Progenitor cell of endocrine pancreas (in vitro differentiated cells): ENCODE measurements at places on chromosomes 1 and 21. TPM values are rescaled to one million over a fixed set of nuclear protein-coding genes. Genes with fewer than 3 reads are reported as not detected.

DNA sequence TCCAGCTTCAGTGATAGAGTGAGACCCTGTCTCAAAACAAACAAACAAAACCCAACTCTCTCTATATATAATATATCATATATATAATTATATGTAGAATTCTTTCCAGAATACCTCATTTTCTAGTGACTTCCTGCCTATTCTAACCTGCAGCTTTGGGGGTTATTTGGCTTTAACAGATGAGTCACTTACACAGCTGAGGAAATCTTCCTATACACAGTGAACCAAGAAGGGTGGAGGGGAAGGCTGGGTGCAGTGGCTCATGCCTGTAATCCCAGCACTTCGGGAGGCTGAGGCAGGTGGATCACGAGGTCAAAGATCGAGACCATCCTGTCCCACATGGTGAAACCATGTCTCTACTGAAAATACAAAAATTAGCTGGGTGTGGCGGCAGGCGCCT is 9.2 kb downstream of the RAB29 start:
- DNase-seq, result no peak

GRCh38 chr1:197928849-197929336 is 11.7 kb downstream of the LHX9 start:
- no peak for DNase-seq

Gene HNRNPR
- total RNA-seq, result 201 and 212 TPM in 2 replicates

Gene ARMH1
- 14.9 and 15.0 TPM in 2 replicates for total RNA-seq

- no peak for DNase-seq
Measured at GRCh38 chr1:209802117-209802779, 3.7 kb downstream of the IRF6 start.

GRCh38 chr21:26583769-26584168 is 10.7 kb upstream of the CYYR1 start:
- no peak for DNase-seq

DNA sequence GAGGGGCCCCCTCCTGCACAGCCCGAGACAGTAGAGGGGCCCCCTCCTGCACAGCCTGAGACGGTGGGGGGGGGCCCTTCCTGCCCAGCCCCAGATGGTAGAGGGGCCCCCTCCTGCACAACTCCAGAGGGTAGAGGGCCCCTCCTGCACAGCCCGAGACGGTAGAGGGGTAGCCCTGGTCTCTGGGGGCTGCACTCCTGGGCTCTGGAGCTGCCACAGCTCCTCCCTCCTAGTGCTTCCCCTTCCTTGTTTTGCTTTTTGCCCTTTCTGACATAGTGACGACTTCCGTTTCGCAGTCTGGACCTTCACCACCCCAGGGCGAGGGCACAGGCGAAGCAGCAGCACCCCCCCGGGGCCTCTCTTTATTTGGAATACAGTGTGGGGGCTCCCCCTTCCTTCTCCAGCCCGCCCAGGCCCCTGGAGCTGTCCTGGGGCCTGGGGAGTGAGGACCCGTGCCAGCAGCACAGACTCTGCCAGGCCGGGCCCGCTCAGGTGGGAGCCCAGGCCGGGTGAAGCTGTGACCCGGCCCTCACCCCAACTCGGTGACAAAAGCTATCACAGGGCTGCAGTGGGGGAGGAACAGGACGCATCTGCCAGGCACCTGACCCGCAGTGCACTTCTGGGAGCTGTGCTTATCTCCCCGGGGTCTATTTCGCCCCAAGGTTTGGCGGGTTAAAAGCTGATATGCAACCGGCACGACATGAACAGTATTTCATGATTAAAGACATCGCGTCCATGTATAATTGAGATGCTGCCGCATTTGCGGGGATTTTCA is 1.1 kb upstream of the PRXL2B start:
- DNase-seq, result no peak

GRCh38 chr1:94686882-94687281 is 133.3 kb upstream of the SLC44A3 start:
- no peak for DNase-seq

DNA sequence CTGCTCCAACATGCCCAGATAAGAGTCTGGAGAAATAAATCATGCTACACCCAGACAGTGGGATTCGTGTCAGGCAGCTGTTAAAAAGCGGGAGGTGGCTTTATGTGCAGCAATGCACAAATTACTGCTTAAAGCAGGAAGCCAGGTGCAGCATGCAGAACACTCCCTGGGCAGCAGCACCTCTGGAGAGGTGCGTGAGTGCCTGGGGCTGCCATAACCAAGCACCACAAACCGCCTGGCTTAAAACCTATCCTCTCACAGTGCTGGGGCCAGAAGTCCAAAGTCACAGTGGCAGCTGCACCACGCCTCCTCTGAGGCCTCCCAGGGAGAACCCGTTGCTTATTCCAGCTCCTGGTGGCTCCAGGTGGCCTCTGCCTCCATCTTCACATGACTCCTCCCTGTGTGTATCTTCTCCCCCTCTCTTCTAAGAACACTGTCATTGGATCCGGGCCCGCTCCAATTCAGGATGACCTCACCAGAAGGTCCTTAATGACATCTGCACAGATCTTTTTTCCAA is 115.6 kb downstream of the SIK1 start:
- no peak for DNase-seq
